Occipital lobe (tissue), 3 donors: ENCODE measurements at places on chromosomes 11 and 22. TPM values are rescaled to one million over a fixed set of nuclear protein-coding genes. Genes with fewer than 3 reads are reported as not detected.

- no peak for DNase-seq
Observed at GRCh38 chr22:40238425-40239344, 61.0 kb downstream of the TNRC6B start.

DNA sequence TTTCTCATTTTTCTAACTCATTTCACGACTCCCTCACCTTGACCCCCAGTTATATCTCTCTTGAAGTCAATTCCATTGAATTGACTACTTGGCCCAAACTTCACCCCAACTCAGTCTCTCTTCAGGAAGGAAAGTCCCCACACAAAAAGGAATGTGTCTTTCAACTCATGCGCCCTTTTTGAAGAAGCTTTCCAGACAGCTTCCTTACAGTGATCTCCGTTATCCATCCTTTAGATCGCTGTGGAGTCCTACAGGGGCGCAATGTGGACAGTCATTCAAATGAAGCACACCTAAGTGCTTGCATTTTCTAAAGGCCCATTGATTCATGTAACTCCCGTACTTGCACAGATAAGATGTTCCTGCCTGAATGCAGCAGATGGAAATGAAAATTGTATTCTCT lies 101.1 kb upstream of the VPREB1 start:
- DNase-seq: no peak

- DNase-seq: no peak
Observed at GRCh38 chr11:74354036-74354435, 42.6 kb upstream of the P4HA3 start.

DNA sequence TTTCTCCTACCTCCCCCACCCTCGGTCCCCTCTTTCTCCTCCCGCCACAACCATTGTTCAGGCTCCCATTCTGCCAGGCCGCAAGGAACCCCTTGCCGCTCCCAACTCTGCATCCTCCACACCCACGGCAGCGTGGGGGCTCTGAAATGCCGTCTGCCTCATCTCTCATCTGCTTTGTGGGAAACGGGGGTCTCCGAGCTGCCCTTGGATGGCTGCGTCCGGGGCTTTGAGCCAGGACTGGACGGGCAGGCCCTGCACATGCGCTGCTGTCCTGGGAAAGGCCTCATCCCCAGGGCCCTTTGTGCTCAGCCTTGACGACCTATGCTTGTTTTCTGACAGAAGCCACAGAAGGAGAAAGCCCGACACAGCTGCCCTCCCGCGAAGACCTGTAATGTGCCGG lies 8.5 kb downstream of the CRELD2 start:
- DNase-seq: no peak

DNA sequence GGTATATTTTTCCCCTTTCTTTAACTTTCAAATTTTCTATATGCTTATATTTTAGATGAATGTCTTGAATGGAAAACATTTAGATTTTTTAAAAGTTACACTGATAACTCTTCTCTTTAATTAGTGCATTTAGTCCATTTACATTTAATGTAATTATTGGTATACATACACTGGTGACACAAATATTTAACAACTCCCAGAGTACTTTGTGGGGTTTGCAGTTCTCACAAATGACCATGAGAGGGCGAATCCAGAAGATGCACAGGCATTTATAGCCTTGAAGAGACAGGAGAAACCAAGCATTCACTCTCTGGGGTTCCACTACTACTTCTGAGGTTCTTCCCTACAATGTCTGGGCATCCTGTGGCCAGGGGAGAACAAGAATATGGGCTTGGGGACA lies 125.1 kb downstream of the TIMP3 start:
- DNase-seq: no peak

DNA sequence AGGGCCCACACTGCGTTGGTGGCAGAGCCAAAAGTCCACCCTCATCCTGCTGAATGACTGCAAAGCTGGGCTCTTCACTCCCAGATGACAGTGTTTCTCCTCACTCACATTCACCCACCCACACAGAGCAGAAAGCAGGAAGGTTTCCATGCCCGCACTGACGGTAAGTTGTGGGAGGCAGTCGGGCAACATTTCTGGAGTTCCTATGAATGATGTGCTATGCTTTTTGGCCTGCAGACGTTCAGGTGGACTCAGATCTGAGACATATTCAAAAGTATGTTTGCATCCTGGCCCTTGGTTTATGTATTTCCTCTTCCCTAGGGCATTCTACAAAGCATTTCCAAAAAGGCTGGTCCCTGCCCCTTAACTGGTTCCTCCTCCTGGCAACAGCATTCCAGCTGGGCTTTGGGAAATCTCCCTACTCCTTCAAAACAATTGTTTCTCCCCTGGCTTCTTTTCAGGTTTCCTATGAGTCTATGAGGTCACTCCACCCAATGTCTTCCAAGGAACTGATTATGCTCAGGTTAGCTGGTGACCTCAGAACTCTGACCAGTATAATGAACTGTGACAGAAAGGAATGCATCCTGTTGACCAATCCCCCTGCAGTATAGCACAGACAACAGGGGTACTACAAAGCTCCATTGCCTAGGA lies 36.4 kb downstream of the PACSIN2 start:
- peak; percentile 28 for DNase-seq

DNA sequence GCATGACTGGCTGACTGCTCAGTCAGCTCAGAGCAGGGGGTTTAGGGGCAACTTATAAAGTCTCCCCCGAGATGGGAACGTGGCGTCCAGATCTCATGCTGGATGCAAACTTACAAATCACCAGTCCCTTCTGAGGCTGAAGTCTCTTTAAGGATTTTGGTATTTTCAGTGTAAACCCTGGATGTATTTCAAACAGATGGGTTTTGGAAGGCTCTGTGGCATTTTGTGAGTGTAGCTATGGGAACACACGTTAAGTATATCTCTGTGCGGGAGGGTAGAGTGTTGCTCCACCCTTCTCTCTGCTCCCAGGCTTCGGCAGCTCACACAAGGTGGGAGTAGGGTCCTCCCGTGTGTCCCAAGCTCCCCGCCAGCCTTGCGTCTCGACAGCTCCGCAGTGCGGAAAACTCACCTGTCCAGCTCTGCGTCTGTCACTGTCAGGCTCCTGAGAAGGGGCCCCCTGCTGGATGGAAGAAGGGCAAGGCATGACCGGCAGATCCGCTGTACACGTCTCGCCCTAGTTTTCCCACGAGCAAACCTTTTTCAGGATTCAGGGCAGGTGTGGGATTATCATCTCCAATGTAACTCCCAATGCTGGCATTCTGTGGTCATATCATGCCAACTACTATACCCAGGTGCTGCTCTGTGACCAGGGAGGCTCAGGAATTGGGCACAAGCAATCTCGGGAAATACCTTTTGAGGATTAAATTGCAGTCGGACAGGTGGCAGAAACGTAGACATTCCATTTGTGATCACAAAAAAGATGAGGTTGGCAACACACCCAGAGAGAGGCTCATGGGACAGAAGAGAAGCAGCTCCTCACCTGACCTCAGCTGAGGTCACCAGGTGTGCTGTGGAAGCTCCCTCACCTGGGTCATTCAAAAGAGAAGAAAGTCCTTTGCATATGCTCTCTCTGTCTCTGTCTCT lies 313.9 kb upstream of the B3GAT1 start:
- no peak for DNase-seq

DNA sequence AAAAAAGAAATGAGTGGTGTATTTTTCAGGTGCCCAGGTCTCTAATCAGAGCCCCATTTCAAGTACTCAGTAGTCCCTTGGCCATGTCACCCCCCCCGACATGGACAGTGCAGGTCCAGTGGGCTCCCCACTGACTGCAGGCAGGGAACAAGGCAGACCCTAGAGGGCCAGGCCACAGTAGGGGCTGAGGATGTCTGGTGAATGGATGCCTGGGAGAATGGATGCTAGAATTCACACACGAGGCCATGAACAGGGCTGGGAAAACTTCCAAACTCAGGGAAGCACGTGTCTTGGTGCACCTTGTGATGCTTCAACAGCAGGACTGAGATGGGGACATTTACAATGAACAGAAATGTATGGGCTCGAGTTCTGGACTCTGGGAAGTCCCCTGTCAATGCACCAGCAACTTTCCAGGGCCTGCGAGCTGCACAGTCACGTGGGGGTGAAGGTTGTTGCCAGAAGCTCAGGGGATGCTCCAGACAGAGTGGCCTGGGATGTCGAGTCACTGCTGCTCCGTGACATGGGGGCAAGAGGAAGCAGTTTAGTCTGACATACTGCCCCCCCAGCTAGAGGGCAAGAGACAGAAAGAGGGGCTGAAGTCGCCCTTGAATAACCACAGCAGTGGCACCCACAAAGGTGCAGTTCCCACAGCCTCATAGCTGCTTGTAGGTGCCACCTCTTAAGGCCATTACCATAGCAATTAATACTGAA lies 3.1 kb downstream of the APOBEC3G start:
- DNase-seq: no peak

DNA sequence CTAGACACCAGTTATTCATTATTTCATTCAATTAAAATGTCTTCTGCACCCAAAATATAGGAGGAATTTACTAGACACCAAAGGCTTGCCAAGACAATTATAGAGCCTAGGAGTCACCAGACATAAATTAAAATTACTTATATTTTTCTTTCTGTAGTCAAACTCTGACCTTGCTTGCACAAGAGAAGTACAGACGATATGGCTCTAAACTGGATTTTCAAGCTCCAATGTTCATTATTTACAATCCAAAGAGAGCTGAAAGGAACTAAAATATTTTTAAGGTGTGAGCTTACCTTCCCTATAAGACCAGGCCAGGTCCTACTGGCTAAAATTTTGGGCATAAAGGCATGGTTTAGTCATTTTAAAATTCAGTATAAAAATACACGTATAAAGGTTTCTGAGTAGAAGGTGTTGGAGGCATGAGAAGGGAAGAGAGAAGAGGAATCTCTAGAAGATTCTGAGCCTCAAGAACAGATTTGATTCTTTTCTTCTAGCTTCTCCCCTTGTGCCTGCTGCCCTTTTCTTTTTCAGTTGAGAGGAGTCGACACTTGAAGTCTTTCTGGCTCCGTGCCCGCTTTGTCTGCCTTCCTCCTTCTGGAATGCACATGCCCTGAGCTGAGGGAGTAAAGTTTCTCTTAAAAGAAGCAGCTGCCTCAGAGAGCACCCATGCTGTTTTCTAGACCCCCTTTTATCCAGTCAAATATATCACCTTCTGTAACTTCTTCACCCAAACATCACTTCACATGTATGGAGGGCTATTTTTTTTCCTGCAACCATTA lies 13.5 kb downstream of the C11orf97 start:
- no peak for DNase-seq

GRCh38 chr11:107493117-107493516 lies 35.5 kb upstream of the CWF19L2 start:
- no peak for DNase-seq

DNA sequence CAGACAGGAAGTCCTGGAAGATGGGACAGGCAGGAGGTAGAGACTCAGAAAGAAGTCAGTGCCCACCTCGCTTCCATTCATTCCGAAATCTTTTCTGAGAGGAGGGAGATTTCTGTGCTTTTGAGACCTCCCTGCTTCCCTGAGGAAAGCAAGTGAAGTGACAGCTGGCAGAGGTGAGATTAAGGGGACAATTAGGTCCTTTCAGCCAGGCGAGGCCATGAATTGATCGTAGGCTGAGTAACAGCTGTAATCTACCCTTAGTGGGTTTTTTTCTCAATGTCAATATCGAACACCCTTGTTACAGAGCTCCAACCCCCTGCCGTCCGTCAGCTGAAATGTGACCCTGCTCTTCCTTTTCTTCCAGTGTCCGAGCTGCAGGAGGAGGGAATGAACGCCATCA lies 96.0 kb downstream of the PARVA start:
- no peak for DNase-seq

DNA sequence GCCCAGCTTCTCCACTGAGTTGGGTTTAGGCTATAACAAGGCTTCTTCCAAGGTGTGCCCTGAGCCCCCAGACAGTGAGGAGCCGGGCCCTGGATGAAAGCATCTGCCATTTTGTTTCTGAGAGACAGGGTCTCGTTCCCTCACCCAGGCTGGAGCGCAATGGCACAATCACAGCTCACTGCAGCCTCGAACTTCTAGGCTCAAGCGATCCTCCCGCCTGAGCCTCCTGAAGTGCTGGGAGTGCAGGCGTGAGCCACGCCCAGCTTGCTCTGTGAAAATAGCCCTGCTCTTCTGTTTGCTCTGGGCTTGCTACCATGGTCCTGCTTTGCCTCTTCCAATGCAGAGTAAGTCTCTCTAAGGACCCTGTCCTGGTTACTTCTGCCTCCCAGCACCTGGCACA lies 6.7 kb downstream of the DENND6B start:
- DNase-seq: no peak

GRCh38 chr11:78731027-78731426 lies 156.4 kb upstream of the NARS2 start:
- no peak for DNase-seq

- DNase-seq: no peak
Observed at GRCh38 chr22:24965822-24966626, 13.5 kb downstream of the KIAA1671 start.

DNA sequence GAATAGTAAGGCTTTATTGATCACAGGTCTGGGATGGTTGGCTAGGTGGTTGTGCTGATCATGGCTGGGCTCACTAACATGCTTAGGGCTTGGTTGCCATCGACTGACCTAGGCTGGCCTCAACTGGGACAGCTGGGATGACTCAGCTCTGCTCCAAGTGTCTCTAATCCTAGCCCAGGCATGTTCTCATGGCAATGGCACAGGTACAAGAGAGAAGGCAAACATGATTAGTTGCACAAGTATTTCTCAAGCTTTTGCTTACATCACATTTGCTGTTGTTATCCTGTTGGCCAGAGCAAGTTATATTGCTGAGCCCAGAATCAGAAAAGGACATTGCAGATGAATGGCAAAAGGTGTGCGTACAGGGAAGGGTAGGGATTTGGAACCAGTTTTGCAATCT lies 68.5 kb upstream of the SLC35C1 start:
- DNase-seq: no peak

DNA sequence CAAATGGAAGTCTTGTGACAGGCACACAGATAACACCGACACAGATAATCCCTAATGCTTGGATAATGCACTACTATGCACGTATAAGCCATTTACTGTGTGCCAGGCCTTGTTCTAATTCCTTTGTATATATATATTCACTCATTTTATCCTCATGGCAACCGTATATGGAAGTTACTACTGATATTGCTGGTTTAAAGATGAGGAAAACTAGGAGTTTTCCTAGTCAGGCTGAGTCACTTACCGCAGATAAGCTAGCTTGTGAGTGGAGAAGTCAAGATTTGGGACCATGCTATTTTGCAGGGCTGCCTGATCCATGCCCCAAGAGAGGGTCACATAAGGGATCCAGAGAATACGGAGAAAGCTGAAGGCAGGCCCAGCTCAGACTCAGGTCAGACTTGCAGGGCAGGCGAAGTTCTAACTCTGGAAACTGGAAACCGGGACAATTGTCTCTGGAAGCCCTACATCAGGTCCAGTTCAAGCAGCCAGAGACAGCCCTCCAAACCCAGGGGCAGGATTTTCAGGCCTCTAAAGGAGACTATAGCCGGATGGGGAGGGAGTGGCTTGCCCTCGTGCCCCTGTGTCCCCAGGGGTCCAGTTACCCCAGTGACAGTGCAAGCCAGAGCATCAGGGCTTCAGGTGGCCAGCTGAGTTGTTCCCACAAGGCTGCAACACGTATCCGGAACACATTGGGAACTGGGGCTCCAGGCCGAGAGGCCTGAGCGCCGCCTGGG lies 534.8 kb downstream of the INSC start:
- DNase-seq: no peak

The NUP98 gene
- total RNA-seq: 72.1 TPM

The MGAT3 gene
- total RNA-seq: 24.8 TPM

The GAS2L1 gene
- total RNA-seq: 7.3 TPM

The GGTLC3 gene
- total RNA-seq: not detected

The FERMT3 gene
- total RNA-seq: 1.6 TPM

The OR52E2 gene
- total RNA-seq: not detected

The MYEOV gene
- not detected for total RNA-seq

The BBOX1 gene
- 4.1 TPM for total RNA-seq
